ENCODE measurements at places on chromosomes 12 and 14. TPM values are rescaled to one million over a fixed set of nuclear protein-coding genes. Genes with fewer than 3 reads are reported as not detected.

GRCh38 chr14:51082349-51082748, 12.6 kb downstream of the TRIM9 start:
- no peaks in the 10 kb centered on the region for H3K27me3 ChIP-seq
- no peaks in the 10 kb centered on the region for H3K36me3 ChIP-seq
- no peak overlapping the region for H3K27ac ChIP-seq

Gene RNASE3
- total RNA-seq, result not detected

Gene DEPDC4
- 2.5 TPM for total RNA-seq

DNA sequence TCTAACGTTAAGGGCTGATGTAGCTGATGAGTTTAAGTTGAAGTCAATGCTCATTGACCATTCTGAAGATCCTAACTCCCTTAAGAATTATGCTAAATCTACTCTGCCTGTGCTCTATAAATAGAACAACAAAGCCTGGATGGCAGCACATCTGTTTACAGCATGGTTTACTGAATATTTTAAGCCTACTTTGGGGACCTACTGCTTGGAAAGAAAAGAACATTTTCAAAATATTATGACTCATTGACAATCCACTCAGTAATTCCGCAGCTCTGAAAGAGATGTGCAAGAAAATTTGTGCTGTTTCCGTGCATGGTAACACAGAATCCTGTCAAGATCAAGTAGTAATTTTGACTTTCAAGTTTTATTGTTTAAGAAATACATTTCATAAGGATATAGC, 35.0 kb upstream of the NAV3 start:
- no peak overlapping the region for H3K27ac ChIP-seq
- DNase-seq, result no peak
- no peaks in the 10 kb centered on the region for H3K36me3 ChIP-seq

GRCh38 chr14:93965287-93965821, 11.0 kb downstream of the ASB2 start:
- no peak for DNase-seq
- no peaks in the 10 kb centered on the region for H3K27me3 ChIP-seq
- H3K4me3 ChIP-seq, result no peak overlapping the region
- no peak overlapping the region for H3K27ac ChIP-seq

DNA sequence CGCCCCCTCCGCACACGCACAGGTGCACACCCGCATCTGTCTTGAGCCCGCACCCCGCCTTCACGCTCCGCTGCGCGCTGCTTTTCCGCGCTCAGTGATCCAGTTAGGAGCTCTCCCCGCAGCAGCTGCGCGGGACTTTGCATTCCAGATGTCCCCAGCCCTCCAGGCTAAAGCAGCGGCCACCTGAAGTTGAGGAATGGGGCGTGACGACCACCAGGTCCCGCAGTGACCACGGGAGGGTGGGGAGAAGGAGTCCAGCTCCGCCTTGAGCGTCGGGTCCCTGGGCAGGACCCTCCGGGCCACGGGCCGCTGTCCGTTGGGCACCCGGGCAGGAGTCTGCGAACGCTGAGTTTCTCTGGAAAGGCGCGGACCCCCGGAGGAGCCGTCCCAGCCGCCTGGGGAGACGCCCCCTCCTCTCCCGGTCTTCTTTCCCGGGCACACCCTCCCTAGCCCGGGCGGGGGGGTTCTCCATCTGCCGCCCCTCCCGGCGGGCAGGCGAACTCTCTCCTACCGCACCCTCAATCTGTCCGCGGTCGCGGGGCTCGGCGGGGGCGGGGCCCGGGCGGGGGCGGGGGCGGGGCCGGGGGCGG, 334 bp upstream of the TMEM132C start:
- no peak overlapping the region for H3K27ac ChIP-seq
- peaks cover 61% of the 10 kb centered on the region for H3K27me3 ChIP-seq
- peak overlapping the region; percentile 26 for H3K4me3 ChIP-seq
- DNase-seq, result peak; percentile 9

DNA sequence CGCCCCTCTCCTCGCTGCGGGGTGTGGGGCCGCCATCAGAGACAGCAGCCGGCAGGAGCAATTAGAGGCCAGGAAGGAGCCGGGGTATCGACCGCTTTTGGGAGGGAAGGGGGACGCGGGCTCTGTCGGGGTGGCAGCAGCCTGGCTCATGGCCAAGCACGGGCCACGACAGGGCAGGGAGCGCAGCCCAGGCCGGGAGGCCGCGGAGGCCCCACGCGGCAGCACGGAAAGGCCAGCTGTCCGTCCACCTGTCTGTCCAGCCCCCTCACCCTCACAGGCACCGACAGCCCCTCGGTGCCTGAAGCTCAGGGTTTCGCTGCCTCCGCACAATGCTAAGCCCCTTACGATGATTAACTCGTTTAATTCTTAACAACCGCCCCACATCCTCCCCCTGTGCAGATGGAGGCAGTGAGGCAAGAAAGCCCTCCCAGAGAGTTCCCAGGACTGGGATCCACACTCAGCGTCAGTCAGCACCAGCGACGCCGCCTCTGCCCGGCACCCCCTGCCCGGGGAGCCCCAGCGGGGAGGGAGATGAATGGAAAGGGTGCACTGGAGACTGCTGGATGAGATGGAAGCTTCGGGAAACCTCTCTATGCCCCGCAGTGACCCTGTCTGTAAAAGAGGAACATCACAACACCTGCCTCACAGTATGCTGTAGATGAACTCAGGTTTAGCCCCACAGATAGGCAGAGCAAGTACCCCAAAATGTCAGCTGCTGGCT, 23.7 kb downstream of the NCOR2 start:
- H3K27ac ChIP-seq, result peak overlapping the region; percentile 81
- peaks cover 35% of the 10 kb centered on the region for H3K4me1 ChIP-seq
- no peaks in the 10 kb centered on the region for H3K27me3 ChIP-seq
- no peak for DNase-seq
- no peak overlapping the region for H3K4me3 ChIP-seq
- no peaks in the 10 kb centered on the region for H3K36me3 ChIP-seq

Gene NANOG
- total RNA-seq, result 134 TPM

- no peak for DNase-seq
- H3K27ac ChIP-seq, result no peak overlapping the region
- H3K36me3 ChIP-seq, result no peaks in the 10 kb centered on the region
- H3K27me3 ChIP-seq, result no peaks in the 10 kb centered on the region
These were observed 126.7 kb upstream of the AEBP2 start for GRCh38 chr12:19312637-19313036.

Gene BTG1
- 15.5 TPM for total RNA-seq

Gene RILPL1
- 7.9 TPM for total RNA-seq

DNA sequence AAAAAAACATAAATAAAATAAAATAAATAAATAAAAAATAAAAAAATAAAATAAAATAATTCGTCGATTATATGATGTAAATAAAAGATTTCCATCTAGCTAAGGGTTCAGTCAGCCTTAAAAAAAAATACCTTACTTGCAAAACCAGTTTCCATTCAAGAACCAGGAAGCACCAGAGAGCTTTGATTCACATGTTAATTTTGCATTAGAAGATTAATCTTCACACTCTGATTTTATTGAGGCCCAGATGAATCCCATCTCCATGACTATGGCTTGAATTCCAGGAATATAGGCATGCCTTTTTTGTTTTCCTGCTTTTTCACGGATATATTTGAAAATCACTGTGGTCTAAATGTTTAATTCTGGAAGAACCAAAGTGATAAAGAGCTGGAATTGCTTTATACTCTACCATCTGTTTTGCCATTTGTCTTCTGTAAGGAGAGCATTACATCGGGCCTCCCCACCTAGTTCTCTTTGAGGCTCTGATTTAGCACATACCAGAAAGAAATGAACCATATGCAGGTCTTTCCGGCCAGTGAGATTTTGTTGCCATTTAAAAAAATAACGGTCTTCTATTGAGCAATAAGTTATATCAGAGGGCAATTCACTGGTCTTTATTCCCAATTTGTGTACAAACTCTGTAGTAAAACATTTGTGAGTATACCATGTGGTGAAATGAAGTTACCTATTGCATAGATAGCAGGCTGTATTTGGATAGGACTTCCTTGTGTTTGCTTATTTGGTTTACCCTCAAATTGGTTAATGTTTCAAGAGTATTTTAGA, 175.5 kb downstream of the AEBP2 start:
- no peaks in the 10 kb centered on the region for H3K36me3 ChIP-seq
- DNase-seq, result no peak
- peak overlapping the region; percentile 7 for H3K27ac ChIP-seq
- H3K4me3 ChIP-seq, result no peak overlapping the region

GRCh38 chr14:55340482-55340881, 69.3 kb downstream of the FBXO34 start:
- no peak for DNase-seq
- no peaks in the 10 kb centered on the region for H3K27me3 ChIP-seq
- no peak overlapping the region for H3K27ac ChIP-seq

GRCh38 chr12:7142809-7143465, 12.8 kb downstream of the CLSTN3 start:
- H3K4me3 ChIP-seq, result no peak overlapping the region
- H3K4me1 ChIP-seq, result no peaks in the 10 kb centered on the region
- H3K27me3 ChIP-seq, result no peaks in the 10 kb centered on the region
- DNase-seq, result no peak

Gene LAG3
- 1.0 TPM for total RNA-seq

Gene SCFD1
- 77.6 TPM for total RNA-seq

DNA sequence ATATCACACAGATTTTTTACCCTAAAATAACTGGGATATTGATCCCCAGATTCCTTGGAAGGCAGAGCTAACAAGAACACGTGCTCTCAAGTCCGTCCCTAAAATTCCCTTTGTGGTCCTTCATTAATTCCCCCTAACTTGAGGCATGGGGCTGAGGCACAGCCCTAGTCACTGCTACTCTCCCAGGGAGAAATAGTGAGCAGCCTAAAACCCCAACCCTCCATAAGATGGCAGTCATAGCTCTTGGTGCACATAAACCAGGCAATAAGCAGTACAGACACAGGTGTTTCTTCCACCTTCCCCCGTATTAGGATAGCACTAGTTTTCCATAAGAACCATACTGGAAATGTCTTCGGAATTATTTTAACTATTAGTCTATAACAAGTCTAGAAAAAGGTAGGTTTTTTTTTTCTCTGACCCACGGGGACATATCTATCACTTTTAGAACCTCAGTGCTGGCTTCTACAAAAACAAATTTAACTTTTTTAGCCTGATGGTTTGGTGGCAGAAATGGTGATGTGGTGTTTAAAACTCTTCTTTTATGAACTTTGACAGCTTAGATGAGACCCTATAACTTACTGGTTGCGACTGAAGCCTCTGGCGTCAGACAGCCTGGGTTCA, 3.1 kb upstream of the ARHGEF40 start:
- no peaks in the 10 kb centered on the region for H3K36me3 ChIP-seq
- DNase-seq, result peak; percentile 49
- H3K4me1 ChIP-seq, result peaks cover 4% of the 10 kb centered on the region
- no peak overlapping the region for H3K27ac ChIP-seq

Gene DPPA3
- total RNA-seq, result 2.8 TPM

DNA sequence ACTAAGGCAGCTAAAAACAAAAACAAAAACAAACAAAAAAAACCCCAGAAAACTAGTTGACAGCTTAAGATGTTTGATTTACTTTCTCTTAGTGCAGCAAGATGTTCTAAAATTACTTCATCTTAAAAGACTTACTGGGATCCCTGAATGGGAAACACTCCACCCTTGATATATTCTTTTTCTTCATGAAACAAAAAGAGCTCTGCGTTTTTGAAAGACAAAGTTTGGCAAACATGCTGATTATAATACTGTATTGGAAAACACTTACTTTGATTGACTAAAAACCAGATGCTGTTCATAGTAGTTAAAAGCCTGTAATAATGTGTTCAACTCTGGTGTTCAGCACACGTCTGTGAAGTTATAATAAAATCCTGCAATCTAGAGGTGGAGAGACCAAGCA, 136.8 kb downstream of the SRGAP1 start:
- H3K4me1 ChIP-seq, result no peaks in the 10 kb centered on the region
- no peak for DNase-seq
- no peaks in the 10 kb centered on the region for H3K36me3 ChIP-seq
- H3K27ac ChIP-seq, result no peak overlapping the region
- no peak overlapping the region for H3K4me3 ChIP-seq

DNA sequence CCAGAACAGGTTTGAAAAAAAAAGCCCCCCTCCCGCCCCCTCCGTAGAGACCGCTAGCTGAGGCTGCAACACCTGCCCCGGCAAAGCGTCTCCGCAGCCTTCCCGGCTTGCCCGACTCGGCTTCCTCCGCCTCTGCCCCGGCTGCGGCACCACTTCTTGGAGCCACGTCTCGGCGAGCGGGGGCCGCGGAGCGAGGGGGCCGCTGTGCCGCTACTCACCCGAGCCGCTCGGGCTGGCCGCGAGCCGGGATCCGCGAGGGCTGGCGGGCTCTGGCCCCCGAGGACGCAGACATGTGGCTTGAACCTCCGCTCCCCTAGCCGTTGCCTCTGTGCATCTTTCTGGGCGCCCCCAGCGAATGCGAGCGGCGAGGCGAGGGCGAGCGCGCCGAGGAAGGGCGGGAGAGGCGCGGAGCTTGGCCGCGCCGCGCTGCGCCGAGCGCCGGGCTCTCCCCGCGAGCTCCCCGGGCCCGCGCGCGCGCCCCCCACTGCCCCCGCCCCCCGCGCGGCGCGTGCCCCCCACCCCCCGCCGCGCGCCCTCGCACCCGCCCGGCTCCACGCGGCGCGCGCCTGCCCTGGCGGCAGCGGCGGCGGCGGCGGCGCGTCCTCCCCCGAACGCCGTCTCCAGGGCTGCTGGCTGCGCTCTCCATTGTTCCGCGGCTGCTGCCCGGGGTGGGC, 249.5 kb downstream of the APAF1 start:
- H3K27ac ChIP-seq, result no peak overlapping the region
- H3K4me3 ChIP-seq, result peak overlapping the region; percentile 68
- DNase-seq, result peak; percentile 74
- peaks cover 58% of the 10 kb centered on the region for H3K27me3 ChIP-seq
- peaks cover 22% of the 10 kb centered on the region for H3K4me1 ChIP-seq

Gene SLC39A2
- total RNA-seq, result not detected

GRCh38 chr14:56324856-56325699, 206.9 kb downstream of the PELI2 start:
- H3K36me3 ChIP-seq, result no peaks in the 10 kb centered on the region
- no peak for DNase-seq
- no peaks in the 10 kb centered on the region for H3K27me3 ChIP-seq
- H3K4me1 ChIP-seq, result no peaks in the 10 kb centered on the region
- no peak overlapping the region for H3K27ac ChIP-seq

- no peaks in the 10 kb centered on the region for H3K36me3 ChIP-seq
- no peak overlapping the region for H3K4me3 ChIP-seq
- no peak for DNase-seq
- H3K4me1 ChIP-seq, result peaks cover 41% of the 10 kb centered on the region
These were observed 29.6 kb downstream of the IRF2BPL start for GRCh38 chr14:76998910-76999309.

Gene FOXM1
- total RNA-seq, result 98.1 TPM

Gene RFX4
- total RNA-seq, result 2.1 TPM

GRCh38 chr12:114409852-114410600, 4.1 kb upstream of the TBX5 start:
- no peak overlapping the region for H3K27ac ChIP-seq
- H3K4me3 ChIP-seq, result peak overlapping the region; percentile 44
- H3K36me3 ChIP-seq, result no peaks in the 10 kb centered on the region
- no peak for DNase-seq
- H3K4me1 ChIP-seq, result peaks cover 90% of the 10 kb centered on the region

GRCh38 chr14:70947739-70948138, 40.5 kb downstream of the PCNX1 start:
- peak; percentile 42 for DNase-seq
- H3K27me3 ChIP-seq, result no peaks in the 10 kb centered on the region
- no peak overlapping the region for H3K4me3 ChIP-seq

- no peaks in the 10 kb centered on the region for H3K36me3 ChIP-seq
- DNase-seq, result no peak
- no peaks in the 10 kb centered on the region for H3K4me1 ChIP-seq
- no peak overlapping the region for H3K4me3 ChIP-seq
- no peak overlapping the region for H3K27ac ChIP-seq
These were observed 449.4 kb downstream of the RERGL start for GRCh38 chr12:17640615-17641014.
